ENCODE measurements at places on chromosomes 2 and 18. TPM values are rescaled to one million over a fixed set of nuclear protein-coding genes. Genes with fewer than 3 reads are reported as not detected.
A peak's percentile ranks its signal among the peaks of the same experiment; 100 is the strongest.

Gene TRIB2
- total RNA-seq, result 32.0 TPM

Gene CYP27A1
- total RNA-seq, result 32.0 TPM

DNA sequence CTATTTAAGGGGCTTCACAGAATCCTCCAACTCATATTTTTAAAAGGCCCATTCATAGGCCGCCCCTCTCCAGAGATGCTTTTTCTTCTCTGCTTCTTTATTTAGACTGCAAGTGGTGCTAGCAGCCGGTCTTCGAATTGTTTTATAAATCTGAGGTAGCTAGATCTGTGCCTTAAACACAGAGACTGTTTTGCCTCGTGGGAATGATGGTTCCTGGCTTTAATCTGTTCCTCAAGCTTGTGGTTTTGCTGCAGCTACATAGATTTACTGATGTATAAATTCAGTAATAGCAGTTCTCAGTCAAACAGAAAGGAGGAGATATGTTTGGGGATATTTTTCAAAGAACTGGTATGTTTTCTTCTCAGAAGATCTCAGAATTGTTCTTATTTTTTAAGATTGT, 45.3 kb downstream of the TNFRSF11A start:
- no peak for DNase-seq

GRCh38 chr2:219957820-219958219, 330.4 kb downstream of the SLC4A3 start:
- DNase-seq, result no peak

GRCh38 chr18:74975001-74975400, 233.9 kb downstream of the PTGR3 start:
- no peak for DNase-seq

DNA sequence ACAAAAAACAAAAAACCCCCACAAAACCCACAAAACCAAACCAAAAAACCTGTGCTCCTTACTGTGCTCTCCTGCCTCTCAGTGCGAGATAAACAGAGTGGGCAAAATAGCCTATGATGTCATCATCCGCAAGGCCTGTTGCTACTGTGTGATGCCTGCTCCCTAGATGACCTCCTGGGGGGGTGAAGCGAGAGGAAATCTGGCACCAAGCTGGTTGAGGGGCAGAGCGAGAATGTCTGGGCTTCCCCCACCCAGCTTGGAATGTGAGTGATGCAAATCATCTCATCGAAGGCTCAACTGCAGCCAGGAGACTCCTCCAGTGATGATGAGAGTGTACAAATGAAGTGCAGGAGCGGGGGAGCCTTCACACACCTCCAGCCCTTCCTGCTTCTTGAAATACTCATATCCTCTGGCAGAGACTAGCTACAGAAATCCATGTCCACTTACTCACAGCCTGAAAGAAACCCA, 57.7 kb upstream of the MAP4K3 start:
- peak; percentile 91 for DNase-seq

DNA sequence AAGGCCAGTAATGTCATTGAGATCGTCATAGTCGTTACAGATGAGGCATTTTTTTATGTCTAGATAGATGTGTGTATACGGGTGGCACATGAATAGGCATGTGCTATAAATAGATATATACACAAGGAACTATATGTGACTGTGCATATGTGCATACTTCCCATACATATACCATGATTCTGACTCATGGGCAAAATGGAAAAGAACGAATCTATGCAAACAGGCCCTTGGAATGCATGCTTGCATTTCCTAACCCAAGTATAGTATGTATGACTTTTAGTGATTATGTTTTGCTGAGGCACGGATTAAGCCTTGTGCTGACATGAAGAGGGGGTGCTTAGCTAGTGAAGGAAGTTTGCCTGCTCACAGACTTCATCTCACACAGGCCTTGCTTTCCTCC, 111.7 kb downstream of the BCL11A start:
- no peak for DNase-seq

DNA sequence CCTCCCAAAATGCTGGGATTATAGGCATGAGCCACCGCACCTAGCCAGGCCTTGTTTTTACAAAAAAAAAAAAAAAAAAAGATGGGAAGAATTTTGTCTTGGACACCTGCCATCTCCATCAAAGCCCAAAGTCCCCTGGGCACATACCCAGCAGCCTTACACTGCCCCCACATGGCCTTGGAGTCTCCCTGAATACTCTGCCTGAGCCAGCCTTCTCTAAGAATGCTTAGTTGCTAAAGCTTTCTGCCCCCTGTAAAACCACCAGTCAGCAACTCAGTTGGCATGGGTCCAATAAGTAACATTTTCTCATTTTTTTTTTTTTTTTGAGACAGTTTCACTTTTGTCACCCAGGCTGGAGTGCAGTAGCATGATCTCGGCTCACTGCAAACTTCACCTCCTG, 40.6 kb downstream of the SPC25 start:
- no peak for DNase-seq

DNA sequence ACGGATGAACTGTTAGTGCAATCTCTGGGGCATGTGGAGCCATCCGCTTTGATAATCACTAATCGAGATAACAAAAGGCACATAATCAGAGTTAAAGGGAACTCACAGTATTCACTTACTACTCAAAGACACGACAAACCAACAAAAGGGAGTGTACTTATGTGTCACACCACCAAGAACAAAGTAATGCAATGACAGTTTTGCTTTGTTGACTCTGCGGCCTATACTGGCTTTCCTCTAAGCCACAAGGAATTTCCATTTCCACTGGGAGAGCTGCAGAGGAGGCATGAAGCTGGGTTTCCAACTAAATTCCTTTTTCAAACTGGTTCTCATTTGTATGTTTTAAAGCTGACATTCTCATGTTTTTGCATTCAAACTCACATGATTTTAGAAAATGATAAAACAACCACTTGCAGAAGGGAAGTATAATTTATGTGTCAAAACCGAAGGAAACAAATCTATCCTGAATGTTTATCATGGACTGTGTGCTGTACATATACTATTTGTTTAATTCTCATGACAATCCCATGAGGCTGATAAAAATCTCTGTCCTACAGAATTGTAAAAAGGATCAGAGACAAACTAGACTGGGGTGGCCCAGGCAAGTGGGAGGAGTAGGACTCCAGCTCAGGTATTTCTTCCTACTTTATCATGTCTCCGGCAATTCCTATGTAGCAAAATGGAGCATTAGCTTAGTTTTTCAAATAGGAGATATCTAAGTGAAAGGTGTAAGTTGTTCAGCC, 149.6 kb upstream of the SMAD7 start:
- peak; percentile 51 for DNase-seq

DNA sequence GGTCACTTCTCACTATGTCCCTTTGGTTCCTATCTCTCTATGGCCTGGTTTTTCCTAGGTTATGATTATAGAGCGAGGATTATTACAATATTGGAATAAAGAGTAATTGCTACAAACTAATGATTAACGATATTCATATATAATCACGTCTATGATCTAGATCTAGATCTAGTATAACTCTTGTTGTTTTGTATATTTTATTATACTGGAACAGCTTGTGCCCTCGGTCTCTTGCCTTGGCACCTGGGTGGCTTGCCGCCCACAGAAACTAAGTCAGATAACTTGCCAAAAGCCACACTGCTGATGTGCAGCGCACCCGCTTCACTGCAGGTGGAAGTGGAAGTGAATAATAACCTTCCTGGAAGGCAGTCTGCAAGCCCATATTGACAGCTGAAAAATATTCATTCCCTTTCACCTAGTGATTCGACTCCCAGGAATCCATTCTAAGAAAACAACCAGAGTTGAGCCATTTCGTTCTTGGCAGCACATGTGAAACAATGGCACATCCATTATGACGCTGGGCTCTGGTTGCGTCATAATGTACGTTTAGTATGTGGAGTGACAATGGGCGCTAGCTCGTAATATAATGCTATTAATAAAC, 725 bp upstream of the ANKRD53 start:
- peak; percentile 25 for DNase-seq

Gene MAL
- total RNA-seq, result 19.1 TPM

DNA sequence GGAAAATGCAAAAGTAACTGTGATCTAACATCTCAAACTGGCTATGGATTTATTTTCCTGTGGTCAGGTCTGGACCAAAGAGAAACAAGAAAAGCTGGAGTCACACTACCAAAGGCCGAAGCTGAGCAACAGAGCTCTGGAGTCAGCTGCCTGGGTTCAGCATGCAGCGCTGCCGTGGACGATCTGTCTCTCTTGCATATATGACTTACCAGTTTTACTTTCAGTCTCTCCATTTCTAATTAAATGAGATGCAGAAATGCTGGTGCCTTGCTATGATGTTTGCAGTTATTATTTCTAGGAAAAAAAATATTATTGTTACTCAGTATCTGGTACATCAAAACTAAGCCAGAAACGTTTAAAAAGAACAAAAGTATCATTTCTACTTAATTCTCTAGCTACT, 813.2 kb downstream of the RNF144A start:
- DNase-seq, result no peak

DNA sequence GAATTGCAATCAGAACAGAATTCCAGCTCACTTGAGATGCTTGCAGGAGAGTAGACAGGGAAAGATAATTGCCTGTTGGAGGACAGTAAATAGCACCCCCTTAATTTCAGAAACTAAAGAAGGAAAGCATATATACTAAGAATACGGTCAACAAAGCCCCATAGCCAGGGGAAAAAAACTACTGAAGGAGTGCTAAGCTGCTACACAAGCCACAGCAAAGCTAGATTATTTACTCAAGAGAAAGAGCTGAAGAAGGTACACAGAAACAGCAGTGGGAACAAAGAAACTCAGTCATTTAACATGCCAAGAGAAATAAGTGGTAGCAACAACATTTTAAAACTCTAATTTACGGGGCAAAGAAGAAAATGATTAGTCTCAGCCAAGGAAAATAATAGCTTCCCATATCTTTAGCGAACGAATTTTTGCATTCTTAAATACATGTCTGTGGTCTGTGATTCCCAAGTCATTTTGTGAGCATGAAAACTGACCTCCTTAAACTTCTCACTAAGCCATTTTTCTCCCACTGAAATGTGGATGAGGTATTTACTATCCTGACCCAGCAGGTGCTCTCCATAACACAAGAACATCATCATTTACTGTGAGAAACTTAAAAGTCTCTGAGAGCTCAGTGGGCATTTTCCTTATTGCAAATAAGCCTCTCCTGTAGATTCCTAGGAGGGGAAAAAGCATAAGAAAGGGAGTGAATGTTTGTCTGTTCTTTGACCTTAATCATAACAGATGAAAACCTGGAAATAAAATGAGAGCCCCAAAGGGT, 196.0 kb downstream of the PAX3 start:
- DNase-seq, result no peak

DNA sequence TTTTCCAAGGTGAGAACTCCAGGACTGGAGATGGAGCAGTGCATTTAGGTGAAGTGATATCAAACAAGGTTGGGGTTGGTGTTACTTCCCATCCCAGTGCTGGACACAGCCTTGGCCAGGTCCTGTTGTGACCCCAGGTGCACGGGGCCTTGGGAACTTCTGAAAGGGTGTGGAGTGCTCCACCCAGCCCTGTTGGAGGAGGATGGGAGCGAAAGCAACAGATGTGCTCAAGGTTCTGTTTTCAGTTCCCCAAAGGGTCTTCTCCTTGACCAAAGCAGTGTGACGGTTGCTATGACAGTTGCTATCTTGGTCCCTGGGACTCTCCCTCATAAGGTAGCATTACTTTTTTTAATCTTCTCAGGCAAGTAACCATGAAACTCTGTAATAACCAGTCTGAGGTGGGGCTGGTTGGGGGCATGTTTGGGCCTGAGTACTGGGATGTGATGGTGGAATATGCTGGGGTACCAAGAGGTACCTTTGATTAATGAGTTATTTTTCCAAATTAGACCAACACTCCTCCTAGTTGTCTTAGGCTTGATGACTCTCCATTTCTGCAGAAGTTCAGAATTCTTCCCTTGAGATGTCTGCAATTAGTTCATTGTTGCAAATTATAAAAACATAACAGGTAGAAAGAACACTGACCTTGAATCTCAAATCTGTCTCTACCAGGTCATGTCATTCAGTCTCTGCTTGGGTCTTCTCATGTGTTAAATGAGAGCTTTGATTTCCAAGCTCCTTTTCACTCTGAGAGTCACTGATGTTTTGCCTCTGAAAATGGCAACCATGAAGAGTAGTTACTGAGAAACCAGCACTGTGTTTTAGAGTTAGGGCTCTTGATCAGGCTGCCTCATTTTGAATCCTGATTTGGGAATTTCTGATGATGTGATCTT, 154.5 kb downstream of the RPIA start:
- no peak for DNase-seq

Gene CCDC74B
- 8.6 TPM for total RNA-seq

DNA sequence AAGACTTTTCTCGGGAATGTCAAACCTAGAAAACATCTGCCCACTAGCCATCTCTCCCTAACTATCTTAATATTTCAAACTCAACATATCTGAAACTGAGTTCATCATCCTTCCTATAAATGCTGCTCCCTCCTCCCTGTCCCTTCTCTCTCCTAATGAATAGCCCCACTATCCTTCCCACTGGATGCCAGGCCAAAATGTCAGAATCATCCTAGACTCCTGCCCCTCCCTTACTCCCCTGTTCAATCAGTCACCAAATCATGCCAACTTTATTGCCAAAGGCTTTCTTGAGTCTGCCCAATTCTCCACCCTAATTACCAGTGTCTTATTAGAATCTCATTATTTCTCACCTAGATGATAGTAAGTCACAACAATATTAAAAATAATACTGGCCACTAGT, 8.5 kb downstream of the EVA1A start:
- DNase-seq, result no peak

DNA sequence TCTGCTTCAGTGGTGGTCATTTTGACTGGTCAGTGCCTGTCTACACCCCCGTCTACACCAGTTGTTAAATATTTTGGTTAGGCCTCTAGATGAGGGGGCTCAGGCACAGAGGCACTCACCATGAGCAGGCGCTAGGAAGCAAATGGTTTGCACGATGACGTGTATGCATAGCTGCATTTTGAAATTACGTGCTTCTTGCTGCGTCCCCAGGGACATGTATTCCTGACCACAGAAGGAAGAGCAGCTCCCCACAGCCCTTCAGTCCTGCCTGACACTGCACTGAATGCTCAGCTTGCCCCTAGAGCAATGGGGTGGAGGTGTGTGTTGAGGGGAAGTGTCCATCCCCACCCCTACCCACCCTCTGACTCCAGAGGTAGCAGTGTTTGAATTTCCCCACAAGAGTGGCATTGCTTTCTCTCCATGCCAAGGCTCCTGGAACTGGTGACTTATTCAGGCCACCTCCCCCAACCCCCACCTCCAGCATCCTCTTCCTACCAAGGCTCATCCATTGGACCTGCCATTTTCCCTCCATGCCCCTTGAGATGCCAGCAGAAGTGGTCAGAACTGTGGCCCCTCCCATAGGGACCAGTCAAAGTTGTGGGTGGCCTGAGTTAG, 11.4 kb upstream of the ZAP70 start:
- DNase-seq, result no peak

Gene RNF152
- total RNA-seq, result 4.7 TPM

Gene PRSS56
- total RNA-seq, result not detected

GRCh38 chr2:233242231-233242927, 9.1 kb upstream of the ATG16L1 start:
- DNase-seq, result no peak
